GM13976 (cell line): ENCODE measurements at places on chromosomes 2 and 18.

DNA sequence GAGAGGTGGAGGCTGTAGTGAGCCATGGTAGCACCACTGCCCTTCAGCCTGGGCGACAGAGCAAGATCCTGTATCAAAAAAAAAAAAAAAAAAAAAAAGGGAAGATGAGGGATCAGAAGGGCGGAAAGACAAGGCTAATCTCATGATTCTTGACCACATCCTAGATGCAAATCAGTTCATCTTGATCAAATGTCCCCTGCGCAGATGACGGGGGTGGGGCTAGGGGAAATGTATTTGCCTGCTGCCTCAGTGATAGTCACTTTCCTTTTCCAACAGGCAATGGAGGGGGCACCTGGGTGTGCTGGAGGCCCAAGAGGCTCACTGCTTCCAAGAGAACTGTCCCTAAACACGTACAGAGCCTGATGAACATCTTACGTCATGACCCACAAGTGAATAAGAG, 3.7 kb upstream of the EMILIN2 start:
- DNase-seq: no peak

DNA sequence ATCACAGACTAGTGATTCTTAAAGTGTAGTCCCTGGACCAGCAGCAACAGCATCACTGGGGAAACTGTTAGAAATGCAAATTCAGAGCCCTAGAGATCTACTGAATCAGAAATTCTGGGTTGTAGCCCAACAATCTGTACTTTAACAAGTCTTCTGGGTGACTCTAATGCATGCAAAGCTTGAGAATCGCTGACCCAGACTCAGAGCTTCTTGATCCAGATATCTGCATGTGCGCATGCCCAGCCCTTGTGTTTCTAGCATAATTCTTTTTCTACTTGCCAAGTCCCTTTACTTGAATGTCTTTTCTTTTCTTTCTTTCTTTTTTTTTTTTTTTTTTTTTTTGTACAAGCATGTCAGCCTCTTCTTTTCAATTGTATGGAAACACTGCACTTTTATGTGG, 60.4 kb downstream of the FIGN start:
- no peak for DNase-seq

- no peak for DNase-seq
These were observed 15.8 kb downstream of the PTPN18 start for GRCh38 chr2:130371723-130372054.

- no peak for DNase-seq
These were observed 45.2 kb downstream of the FAM117B start for GRCh38 chr2:202679980-202680379.

DNA sequence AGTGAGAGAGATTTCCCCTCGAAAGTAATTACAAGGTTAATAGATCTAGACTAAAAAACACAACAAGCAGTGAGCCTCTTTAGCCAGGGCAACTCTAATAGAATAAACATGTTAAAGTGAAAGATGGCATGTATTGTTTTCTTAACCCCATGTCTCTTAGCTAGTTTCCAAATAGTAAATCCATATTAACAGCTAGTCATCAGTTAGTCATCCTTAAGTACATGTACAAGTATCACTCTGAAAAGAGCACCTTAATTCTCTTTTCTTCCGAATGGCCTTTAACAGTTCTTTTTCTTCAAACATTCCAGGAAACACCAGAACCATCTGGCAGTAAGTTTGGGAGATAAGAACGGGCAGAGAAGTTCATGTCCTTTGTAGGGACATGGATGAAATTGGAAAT, 1480.0 kb downstream of the LRP1B start:
- no peak for DNase-seq

GRCh38 chr2:62229082-62229605, 33.2 kb downstream of the B3GNT2 start:
- no peak for DNase-seq

DNA sequence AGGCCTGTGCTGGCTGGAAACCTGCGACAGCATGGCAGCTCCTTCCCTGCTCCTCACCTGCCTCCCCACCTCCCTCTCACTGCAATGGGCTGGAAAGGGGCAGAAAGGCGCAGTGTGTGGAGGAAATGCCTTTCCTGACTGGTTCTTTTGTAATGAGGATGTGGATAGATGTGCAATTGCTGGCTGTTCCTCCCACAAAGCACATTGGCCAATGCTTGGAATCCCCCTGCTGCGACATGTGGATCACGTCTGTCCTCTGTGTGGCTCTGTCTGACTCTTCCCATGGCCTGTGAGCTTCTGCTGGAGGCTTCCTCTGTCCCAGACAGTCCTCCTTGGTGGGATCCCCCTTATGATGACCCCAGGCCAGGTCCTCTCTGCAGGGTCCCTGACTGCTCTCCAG, 172.5 kb downstream of the NCK2 start:
- no peak for DNase-seq

DNA sequence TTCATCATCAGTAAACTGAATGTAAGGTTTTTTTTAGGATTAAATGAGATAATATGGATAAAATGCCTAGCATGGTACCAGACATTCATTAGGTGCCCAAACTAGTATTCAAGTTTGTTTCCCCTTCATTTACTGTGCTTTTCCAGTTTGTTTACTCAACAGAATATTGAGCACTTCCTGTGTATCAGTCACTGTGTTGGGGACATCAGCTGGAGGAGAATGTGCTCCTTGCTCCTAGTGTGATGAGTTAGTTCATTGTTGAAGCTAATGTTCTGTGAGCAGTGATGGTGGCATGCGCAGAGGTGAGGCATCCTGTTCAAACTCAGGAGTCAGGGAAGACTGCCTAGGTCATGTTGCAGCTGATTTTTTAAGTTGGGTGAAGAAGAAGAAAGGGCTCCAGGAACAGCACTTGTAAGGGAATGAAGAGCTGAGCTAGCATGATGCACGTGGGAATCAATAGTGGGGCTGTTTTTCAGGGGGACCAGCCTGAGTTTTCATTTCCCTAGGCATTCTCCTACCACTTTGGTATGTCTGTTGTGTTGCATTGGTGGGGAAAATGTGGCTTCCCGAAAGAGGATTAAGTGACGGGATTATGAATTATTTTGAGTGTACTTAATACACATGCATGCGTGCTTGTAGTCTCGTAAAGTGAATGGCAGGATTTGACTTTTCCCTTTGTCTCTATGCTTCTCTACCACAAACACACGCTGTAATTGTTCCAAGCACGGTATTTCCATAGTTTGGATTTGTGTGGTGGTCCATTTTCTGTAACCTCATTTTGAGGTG, 23.7 kb downstream of the TTLL4 start:
- DNase-seq: no peak

- DNase-seq: no peak
These were observed 2.0 kb upstream of the FAM171B start for GRCh38 chr2:186691900-186692299.

DNA sequence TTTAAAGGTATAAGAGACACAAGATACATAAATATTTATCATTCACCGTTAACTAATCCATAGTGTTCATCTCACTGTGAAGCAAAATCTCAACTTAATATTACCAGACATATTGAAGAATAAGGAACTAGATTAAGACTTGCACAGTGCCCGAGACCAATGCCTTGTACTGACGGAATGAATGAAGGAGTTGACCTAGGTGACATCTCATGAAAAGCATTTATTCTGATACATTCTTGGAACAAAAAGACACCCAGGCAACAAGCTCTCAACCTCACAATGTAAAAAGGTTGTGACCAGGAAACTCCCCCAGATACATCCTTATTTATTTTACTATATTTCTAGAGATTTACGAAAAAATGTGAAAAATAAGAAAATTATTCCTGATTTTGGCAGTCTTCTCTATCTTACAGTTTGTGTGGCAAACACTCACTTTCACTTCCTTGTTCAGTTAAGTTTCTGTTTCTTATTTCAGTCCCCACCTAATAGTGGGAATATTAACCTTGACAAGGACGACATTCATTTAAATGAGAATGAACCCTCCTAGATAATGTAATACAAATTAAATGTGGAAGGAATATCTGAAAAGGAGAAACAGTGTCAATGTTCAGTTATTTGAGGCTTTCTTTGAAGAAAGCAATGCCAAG, 28.4 kb downstream of the M1AP start:
- DNase-seq: peak; percentile 21
